ENCODE measurements at places on chromosomes 12 and 14.

GRCh38 chr14:27370074-27370473 lies 772.2 kb upstream of the NOVA1 start:
- no peak for DNase-seq

DNA sequence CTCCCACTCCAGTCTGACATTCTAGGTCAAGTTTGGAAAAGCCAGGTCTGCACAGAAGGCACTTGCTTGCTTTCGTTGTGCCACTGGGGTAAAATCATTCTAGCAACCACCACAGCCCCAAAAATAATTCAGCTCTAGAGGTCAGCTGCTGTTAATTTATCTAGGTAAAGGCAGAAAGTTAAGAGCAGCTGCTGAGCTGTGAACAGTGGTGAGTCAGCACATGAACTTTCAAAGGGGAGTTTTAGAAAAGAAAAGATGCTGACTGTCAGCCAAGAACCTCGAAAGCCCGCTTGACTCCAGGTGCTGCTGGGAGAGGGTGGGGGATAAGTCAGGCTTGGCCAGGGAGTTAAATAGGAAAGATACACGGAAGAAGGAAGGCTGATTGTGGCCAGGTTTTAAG lies 12.7 kb downstream of the CCDC197 start:
- DNase-seq = no peak

DNA sequence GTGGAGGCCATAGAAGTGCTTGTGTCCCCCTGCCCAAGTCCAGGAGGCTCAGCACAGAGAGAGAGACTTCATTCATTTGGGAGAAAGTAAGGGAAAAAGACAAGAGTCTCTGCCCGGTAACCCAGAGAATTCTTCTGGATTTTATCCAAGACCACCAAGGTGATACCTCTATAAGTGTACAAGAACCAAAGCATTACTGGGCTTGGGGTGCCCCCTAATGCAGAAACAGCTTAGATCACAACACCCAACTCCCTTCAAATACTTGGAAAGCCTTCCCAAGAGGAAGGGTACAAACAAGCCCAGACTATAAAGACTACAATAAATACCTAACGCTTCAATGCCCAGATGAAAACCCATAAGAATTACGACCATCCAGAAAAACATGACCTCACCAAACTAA lies 119.7 kb upstream of the PDE3A start:
- DNase-seq = no peak

DNA sequence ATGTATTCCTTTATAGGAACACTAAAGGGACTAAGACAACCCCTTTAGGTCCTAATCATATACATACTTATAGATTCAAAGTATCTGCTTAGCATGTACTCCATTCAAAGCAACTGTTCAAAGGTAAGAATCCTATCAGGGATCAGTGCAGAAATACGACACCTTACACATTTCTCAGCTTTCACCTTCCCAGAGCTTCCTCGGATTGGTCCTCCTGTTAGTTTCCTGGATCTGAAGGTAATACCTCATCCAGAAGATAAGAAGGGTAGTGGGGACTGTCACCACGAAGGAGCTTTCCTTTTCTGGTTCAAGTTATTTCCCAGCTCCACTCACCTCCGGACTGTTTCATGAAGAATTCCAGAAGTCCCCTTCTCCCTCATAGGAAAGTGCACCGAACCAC lies 38.0 kb downstream of the RCOR1 start:
- DNase-seq = no peak

- DNase-seq = no peak
Observed at GRCh38 chr14:22314183-22314820, 274.7 kb downstream of the DAD1 start.

DNA sequence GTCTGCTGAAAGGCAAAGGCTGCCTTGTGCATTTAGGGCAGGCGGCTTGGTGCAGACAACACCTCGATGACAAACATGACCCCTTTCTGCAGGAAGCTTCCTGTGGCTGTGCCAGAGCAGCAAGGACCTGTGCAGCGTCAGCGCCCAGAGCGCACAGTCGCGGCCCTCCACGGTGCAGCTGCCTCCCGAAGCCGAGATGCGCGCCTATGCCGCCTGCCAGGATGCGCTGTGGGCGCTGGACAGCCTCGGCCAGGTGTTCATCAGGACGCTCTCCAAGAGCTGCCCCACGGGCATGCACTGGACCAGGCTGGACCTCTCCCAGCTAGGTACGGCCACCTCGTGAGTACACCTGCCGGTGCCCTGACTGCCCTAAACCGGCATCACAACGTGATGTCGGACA lies 57.3 kb downstream of the ANKRD9 start:
- no peak for DNase-seq

DNA sequence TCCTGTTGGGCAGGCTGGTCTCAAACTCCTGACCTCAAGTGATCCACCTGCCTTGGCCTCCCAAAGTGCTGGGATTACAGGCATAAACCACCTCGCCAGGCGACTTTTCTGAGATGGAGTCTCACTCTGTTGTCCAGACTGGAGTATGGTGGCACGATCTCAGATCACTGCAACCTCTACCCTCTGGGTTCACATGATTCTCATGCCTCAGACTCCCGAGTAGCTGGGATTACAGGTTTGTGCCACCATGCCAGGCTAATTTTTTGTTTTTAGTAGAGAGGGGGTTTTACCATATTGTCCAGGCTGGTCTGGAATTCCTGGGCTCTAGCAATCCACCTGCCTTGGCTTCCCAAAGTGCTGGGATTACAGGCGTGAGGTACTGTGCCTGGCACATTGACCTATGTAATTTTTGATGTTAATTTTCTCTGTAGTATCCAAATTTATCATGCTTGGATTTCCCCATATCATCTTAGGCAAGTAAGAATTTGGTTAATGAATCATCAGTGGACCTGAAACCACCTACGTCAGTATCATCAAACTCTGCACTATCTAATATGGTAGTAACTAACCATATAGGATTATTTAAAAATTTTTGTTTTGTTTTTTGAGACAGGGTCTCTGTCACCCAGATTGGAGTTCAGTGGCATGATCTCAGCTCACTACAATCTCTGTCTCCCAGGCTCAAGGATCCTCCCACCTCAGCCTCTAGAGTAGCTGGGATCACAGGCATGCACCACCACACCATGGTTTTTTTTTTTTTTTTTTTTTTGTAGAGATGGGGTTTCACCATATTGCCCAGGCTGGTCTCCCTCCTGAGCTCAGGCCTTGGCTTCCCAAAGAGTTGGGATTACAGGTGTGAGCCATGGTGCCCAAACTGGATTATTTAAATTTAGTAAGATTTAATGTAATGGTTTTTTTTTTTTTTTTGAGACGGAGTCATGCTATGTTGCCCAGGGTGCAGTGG lies 11.9 kb upstream of the ATP5F1B start:
- DNase-seq = no peak

DNA sequence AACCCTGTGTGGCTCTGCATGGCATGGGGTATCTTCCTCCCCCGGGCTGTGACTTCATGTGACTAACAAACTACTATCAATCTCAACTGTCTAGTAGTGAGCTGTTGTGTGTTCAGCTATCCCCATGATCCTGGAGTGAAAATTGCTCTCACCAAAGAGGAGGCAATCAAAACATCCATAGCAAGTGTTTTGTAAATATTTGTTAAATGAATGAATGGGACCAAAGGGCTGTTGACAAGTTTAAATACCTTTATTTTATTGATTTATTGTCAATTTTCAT lies 138.1 kb upstream of the CPM start:
- no peak for DNase-seq

DNA sequence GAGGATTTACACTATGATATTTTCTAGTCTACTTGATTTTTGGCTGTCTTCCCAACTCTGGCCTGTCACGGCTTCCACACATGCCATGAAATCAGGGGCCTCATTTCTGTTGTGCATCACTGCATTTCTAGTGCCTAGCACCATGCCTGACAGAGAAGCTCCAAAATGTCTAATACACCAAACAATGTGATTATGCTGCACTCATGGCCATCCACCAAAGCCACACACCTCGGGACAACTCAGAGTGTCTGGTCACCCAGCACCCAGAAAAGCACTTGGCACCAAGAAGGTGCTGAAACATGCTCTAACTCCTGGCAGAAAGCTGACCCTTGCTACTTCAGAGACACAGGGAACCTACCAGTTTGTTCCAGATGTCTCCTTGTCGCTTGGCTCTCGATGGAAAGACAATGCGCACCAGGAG lies 11.3 kb downstream of the GCN1 start:
- DNase-seq = no peak

DNA sequence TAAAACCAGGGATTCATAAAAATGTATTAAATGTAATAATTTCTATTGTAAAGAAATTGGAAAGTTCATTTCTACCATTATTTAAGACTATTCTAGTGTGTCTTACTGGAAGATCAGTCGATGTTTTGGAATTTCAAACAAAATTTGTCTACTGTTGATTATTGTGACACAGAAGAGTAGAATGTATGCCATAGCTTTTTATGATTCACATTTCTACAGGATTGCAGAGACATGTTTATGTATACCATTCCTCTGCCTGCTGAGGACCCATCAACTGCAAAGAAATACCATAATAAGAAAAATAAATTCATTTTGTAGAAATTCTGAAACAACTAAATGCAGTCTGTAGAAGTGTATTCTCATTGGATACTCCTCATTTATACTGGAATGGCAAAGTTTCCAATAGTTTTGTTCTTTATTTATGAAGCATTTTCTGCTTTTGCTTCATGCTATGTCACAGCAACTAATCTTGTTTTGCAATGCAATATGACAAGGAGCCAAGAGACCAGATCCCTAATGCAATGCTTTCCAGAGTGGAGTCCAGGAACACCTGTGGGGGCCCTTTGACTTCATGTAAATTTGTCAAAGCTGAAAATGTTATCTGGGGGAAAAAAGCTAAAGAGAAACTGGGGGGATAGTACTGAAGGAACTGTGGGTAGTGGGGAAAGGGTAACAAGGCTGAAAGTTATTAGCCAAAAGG lies 172.9 kb upstream of the LRIG3 start:
- DNase-seq = no peak

GRCh38 chr12:2797721-2798418 lies 3.1 kb downstream of the FKBP4 start:
- DNase-seq = no peak

DNA sequence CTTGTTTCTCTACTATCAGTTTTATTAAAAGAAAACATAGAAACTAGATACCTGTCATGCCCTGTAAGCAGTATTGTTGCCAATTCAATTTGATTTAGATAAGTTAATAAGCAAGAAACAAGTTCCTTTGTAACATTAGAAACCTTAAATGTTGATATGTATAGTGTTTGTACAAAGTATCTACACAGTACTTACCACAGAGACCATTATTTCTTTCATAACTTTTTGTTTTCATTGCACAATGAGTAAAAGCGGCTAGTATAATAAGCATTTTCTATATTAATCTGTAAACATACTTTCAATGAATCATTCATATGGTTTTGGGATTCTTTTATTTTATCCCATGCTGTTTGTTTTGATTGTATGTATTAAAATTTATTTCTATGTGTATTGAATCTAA lies 305.1 kb downstream of the TTC6 start:
- DNase-seq = no peak

GRCh38 chr12:102033991-102034745 lies 27.6 kb downstream of the WASHC3 start:
- DNase-seq = no peak

GRCh38 chr12:6047249-6048237 lies 76.9 kb downstream of the VWF start:
- no peak for DNase-seq

DNA sequence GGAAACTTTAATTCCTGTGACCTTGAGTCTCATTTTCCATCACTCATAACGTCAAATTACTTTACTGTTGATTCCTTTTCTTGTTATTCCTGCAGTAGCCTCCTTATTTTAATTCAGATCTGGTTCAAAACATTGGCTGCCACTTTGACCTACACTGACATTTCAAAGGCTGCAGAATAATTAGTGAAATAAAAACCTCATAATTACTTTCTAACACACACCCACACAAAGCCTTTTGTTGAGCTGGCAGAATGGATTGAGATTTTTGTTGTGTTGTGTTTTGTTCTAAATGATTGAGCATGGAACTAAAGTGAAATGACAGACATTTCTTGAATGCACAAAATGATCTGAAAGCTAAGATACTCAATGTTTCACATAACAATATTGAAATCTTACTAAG lies 507.5 kb upstream of the STXBP6 start:
- no peak for DNase-seq

DNA sequence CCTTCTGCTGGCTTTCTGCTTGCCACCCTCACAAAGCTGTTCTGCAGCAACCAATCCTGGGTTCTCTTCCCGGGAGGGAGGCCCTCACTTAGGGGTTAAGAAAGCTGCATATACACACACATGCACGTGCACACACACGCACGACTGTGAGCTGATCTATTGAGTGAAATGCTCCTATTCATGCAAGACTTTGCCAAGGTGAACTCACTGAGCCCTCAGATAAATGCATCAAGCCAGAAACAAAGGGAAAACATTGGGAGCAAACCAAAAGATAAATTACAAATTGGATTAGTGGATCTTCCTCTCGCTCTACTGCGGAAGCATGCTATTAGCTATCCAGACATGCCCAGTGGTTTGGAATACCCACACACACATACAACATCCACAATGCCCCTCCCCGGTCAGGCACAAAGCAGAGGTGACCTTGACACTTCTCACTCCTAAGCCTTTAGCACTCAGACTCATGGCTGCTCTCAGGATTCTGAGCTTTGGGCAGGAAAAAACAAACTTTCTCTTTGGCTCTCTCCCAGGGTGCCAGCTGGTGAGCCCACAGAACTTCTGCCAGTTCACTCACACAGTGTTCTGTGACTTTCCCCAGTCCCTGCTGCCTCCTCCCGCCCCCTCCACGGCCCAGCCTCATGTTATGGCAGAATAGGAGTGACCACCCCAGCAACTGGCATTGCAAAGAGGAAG lies 320.0 kb downstream of the DPF3 start:
- no peak for DNase-seq

DNA sequence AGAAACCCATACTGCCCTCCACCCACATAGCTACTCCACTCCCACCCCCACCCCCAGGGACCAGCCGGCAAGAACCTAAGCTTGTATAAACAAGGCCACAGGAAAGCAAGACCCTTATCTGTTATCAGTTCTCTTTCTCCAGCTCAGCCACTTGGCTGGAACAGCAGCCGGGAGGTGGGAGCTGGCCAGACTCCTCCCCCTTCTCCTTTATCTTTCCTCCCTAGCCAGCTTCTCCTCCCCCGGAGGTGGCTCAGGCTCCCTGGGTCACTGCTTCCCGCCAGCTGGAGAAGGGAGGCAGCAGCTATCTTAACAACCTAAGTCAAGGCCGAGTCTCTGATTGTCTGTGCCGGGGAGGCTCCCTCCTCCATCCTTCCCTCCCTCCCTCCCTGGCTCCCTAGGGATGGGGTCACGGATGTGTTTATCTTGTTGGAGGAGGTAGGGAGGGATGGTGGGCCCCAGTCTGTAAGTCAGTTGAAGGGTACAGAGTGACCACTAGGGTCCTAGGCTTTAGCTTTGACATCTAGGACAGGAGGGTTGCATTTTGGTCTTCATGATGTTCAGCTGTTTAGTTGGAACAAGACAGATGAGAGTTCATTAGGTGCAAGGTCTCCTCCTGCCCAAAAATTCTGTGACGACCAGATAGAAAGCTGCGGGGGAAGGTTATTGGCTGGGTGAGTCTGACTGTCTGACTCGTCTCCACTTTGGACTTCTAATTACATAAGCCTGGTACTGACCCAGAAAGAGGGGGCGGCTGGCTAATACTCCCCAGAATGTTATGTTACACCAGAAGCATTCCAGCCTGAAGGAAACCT lies 29.7 kb downstream of the ZFP36L1 start:
- DNase-seq = no peak

- DNase-seq = no peak
Observed at GRCh38 chr12:111122458-111122878, 202.1 kb upstream of the MYL2 start.

- no peak for DNase-seq
Observed at GRCh38 chr12:19616781-19617180, 177.5 kb downstream of the AEBP2 start.

All from activated CD8-positive, alpha-beta memory T cell treated with anti-CD3 and anti-CD28 coated beads, Interleukin-2, amount 50 U/mL, for 4 hours (primary cell).